ENCODE measurements at places on chromosomes 5 and 9.

DNA sequence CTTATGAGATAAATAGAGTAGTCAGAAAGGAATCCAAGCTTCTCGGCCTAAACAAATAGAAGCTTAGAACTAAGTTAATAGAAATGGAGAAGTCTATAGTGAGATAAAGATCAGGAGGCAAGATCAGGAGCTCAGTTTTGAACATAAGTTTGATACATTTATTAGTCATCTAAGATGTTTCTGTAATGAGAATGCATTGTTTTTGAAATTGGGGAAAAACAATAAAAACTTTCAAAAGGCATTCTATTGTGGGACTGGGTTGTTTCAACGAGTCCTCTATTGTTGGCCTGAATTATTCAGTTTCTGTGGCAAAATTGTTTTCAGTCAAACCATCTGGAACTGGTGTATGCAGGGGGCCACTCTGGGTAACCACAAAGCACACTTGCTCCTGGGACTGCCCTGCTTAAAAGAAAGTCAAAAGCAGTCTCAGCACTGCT, 181.0 kb upstream of the CLINT1 start:
- DNase-seq, result no peak

GRCh38 chr9:126822278-126822677, 17.4 kb downstream of the ZBTB43 start:
- no peak for DNase-seq

- DNase-seq, result no peak
These were observed 4.9 kb upstream of the SCGB3A1 start for GRCh38 chr5:180596115-180596667.

DNA sequence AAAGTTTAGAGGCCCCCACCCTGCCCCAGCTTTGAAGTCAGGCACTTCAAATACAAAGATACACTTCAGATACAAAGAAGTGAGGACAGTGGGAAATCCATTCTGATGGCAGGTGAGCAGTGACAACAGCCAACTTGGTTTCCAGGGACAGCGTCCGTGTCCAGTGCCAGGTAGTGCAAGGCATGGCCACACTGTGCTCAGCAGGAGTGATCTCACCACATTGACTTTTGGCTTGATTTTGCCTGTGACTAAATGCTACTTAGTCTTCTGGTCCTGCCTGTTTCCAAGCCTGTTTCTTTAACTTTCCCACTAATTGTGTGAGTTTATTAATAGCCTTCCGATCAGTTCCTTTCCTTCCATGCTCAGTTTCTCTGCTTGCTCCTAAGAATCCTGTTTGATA, 72.6 kb upstream of the PALM2AKAP2 start:
- DNase-seq, result no peak

DNA sequence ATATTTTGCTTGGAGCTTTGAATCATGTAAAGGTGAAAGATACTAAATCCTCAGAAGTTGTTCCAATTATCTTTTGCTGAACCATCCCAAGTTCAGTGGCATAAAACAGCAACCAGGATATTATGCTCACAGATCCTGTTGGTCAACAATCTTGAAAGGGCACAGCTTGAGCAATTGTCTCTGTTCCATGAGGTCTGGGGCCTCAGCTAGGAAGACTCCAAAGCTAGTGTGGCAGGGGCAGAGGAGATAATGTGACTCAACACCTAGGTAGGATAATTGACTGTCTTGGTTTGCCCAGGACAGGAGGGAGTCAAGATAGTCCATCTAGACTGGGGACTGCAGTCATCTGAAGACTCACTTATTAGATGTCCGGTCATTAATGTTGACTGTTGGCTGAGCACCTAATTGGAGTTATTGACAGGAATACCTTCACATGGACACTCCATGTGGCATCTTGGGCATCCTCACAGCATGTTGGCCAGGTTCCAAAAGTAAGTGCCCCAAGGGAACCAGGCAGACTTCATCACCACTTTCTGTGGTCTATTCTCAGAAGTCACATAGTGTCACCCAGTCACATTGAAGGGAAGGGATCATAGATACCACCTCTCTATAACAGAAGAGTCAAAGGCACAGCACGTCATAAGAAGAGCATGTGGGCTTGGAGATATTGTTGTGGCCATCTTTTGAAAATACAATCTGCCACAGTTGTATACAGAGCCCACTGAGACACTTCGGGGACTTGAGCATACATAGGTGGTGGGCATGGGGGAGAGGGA, 88.4 kb upstream of the GPBP1 start:
- no peak for DNase-seq

GRCh38 chr5:89081360-89081759, 198.4 kb upstream of the MEF2C start:
- no peak for DNase-seq

DNA sequence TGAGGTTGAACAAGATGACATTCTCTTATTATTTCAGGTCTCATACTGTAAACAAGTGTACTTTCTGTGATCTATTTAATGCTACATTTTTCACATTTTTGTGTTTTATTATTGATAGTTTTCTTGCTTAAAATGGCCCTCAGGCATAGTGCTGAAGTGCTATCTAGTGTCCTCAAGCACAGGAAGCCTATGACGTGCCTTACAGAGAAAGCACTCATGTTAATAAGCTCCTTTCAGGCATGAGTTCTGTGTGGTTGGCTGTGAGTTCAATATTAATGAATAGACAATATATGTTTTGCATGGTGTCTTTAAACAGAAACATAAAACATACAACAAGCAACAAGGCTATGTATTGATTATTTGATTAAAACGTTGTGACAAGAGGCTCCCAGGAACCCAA, 450.1 kb downstream of the PLK2 start:
- no peak for DNase-seq

DNA sequence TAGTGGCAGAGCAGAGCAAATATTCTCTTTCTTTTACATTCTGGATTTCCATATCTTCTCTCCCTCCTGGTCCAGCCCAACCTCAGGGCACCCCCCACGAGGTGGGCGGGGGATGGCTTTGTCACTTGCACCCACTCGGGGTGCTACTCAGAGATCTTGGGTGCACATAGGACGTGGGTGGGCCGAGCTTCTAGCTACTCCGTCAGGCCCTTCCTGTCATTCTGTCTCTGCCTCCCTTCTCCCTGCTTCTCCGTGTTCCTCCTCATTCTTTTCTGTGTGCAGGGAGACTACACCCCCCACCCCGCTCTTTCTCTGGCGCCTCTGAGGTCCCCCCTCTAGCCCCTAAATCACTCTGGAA, 19.5 kb downstream of the PCDHGC5 start:
- DNase-seq, result no peak

GRCh38 chr9:129568560-129569501, 52.1 kb downstream of the C9orf50 start:
- DNase-seq, result peak; percentile 55

- no peak for DNase-seq
These were observed 3.7 kb downstream of the TXN start for GRCh38 chr9:110252509-110253139.

DNA sequence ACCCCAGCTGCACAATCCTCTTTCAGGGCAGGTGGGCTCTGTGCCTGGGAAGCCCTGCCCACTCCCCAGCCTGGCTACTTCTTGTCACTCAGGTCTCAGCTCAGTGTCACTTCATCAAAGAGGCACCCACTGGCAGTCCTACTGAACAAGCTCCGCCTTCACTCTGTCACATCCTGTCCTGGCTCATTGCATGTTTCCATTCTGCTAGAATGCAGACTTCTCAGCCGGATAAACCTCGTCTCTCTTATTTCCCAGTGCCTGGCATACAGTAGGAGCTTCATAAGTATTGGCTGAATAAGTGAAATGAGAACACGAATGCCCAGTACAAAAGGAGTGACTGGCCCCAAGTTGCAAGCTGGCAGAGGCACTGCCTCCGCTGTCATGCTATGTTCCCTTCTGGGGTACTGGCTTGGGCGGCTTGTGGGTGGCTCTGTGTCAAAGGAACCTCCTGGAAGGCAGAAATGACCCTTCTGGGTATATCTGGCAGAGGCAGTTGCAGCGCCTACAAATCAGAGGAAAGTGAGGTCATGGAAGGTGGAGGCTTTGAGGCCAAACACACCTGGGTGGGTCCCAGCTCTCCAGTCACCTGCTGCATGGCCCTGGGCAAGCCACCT, 98.3 kb upstream of the PHYKPL start:
- no peak for DNase-seq

- DNase-seq, result no peak
These were observed 9.0 kb downstream of the RACK1 start for GRCh38 chr5:181234455-181235306.

DNA sequence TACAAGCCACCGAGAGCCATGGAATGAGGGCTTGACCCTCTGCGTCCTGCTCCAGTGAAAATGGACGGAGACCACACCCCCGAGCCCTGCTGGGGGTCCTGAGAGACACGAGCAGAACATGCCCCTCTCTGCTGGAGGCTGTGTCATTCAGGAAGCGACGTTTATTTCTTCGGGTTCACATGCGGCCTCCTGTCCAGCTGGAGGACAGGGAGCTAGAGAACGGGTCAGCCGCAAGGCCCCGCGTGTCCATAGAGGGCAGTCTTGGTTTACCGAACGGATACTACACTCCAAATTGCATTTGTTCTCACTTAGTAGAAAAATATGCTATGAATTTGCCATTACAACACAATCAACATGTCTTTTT, 36.1 kb downstream of the MRPL36 start:
- DNase-seq, result no peak

- DNase-seq, result no peak
These were observed 98.5 kb upstream of the SPATA31C2 start for GRCh38 chr9:88236511-88237478.

GRCh38 chr5:180807654-180808414, 5.2 kb upstream of the MGAT1 start:
- no peak for DNase-seq

DNA sequence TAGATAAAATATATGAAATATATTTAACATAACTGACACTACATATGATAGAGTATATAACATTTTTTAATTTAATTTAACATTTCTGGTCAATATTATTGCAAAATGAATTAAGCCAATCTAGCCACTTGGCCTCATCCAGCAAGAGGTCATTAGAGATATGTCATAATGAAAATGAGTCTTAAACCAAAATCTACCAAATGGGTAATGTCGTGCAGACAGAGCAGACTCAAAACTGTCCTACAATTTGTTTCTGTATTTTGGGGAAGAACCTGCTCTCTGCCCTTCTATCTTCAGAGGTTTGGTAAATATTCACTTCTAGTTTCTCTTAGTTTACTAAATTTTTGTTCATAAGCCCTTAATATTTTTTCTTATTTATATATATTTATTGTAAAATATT, 61.4 kb downstream of the ARHGEF28 start:
- no peak for DNase-seq

DNA sequence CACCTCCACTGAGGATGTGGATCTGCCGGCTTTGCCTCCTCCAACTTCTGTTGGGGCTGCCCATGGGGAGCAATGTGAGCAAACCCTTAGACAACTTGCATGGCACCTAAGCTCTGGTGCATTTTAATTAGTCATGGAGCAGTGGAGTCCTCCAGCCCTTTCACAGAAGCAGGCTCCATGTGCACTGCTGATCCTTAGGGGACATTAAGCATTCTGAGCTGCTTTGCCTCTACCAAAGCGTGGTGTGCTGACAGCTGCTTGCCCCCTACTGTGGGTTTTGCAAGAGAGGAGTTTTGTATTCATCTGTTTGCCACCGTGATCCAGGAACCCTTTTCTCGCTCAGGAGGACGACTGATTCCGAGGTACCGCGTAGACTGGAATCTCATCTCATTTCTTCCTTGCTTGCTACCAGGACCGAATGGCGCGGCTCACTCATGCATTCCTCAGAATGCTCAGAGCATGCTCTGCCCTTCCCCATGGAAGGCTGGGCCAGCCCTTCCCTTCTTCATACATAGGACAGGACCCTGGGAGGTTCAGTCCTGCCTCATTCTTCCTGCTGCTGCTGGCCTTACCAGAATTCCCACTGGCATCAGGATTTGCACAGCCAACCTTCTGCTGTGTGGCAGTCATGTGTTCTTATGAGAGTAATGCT, 432.5 kb downstream of the GADD45G start:
- DNase-seq, result no peak

- no peak for DNase-seq
These were observed 19.0 kb upstream of the PTGER4 start for GRCh38 chr5:40660751-40661150.

GRCh38 chr9:69542058-69542457, 130.1 kb downstream of the APBA1 start:
- no peak for DNase-seq

DNA sequence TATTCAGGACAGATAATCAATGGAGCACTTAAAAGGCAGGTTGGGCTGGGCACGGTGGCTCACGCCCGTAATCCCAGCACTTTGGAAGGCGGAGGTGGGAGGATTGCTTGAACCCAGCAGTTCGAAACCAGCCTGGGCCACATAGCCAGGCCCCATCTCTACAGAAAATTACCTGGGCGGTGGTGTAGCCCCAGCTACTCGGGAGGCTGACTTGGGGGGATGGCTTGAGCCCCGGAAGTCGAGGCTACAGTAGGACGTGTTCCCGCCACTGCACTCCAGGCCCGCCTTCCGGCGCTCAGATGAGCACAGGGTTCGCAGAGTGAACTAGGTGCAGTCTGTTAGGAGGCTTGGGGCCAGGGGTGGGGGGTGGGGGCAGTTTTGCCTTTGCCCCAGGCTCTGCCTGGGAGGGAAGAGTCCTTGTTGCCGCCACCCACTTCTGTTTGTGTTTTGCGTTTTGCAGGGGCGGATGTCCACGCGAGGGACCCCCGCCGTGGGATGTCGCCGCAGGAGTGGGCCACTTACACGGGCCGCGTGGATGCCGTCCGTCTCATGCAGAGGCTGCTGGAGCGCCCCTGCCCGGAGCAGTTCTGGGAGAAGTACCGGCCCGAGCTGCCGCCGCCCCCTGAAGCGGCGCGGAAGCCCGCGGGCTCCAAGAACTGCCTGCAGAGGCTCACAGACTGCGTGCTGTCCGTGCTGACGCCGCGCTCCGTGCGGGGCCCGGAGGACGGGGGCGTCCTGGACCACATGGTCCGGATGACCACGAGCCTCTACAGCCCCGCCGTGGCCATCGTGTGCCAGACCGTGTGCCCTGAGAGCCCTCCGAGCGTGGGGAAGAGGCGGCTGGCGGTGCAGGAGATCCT, 85.2 kb downstream of the ANKRD33B start:
- no peak for DNase-seq

DNA sequence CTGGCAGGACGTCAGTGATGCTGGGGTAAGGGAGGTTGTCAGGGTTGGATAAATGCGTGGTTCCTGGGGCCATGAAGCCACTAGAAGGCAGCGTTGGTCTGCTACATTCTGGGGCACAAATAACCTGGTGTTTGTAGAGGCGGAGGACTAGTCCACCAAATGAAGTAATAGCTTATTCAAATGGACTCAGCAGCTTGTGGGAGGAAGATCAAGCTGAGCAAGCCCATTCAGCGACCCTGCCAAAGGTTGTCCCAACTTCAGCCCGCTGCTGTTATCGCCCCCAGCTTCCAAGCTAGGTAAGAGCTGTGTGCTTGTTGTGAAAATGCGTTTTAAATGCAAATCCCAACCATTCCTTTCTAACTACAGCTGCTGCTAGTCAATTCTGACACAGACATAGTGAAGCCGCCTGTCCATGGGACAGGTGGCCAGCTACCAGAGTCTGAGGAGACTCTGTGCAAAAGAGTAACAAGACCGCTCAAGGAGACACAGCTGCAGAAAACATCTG, 7.6 kb upstream of the FAM240B start:
- no peak for DNase-seq

Measured in right renal cortex interstitium (tissue), 3 donors.